ENCODE measurements at places on chromosomes 16 and 17.

GRCh38 chr17:28041844-28042656, 427 bp upstream of the NLK start:
- DNase-seq, result no peak

DNA sequence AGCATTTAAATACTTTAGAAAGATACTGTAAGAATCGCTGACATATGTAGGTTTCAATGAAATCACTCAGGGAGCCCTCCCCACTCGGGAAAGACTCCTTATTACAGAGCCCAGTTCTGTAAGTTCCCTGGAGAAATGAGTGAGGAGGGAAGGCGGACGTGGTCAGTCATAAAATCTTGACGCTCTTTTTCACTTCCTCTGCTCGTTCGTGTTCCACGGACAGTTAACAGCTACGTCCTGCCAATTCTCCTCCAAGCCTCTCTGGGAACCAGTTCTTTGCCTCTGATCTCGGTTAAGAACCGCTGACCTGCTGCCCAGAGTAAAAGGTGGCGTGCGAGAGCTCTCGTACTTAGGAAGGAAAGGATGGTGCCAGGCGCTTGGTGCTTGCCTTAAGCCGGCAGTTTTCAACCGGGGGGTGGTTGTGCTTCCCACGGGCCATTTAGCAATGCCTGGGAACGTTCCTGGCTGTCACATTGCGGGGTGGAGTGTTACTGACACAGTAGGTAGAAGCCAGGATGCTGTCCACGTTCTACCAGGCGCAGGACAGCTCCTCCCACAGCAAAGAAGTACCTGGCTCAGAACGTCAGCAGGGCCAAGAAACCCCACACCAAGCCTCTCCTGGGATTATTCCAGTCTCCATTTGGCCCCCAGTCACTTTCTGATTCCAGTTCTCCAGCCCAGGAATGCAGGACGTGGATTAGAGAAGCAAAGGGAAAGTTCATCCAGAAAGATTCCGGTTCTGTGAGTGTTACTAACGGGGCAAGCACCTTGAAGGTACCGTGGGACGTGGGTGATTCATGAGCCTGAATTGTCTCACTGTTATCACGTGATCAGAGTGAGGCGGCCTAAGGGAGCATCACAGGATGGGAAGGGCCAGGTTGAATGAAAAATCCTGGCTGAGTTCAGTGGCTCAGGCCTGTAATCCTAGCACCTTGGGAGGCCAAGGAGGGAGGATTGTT, 87.7 kb downstream of the MRM3 start:
- no peak for DNase-seq

DNA sequence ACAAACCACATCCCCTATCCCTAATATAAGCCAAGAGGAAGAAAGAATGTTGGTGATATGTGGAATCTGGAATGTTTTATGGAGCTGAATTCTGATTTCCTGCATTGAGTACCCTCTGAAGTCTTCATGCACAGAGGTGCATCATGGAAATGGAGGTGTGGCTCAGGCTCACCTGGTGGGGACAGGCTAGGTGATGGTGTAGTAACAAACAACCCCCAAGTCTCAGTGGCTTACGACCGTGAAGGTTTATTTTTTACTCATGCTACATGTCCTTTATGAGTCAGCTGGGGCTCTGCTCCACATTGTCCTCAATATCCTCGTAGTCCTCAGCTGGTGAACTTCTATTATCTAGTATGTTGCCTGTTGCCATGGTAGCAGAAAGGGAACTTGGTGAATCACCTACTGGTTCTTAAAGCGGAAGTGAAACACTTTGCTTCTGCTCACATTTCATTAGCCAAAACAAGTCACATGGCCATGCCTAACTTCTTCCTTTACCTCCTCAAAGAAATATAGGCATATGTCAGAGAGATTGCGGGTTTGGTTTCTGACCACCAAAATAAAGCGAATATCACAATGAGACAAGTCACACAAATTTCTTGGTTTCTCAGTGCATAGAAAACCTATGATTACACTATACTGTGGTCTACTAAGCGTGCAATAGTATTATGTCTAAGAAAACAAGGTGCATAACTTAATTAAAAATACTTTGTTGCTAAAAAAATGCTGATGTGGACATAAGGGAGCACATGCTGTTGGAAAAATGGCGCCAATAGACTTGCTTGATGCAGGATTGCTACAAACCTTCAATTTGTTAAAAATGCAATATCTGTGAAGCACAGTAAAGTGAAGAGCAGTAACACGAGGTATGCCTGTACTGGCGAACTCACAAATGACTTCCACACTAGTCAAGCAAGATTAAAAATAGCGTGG, at the start of gene PMFBP1:
TSS of gene PMFBP1 (minus strand) at position 51 of the 930 bp plus-strand sequence. CDS start 947 bp downstream, outside the sequence.
- no peak for DNase-seq

GRCh38 chr17:5745111-5745813, 161.0 kb upstream of the NLRP1 start:
- DNase-seq, result no peak

DNA sequence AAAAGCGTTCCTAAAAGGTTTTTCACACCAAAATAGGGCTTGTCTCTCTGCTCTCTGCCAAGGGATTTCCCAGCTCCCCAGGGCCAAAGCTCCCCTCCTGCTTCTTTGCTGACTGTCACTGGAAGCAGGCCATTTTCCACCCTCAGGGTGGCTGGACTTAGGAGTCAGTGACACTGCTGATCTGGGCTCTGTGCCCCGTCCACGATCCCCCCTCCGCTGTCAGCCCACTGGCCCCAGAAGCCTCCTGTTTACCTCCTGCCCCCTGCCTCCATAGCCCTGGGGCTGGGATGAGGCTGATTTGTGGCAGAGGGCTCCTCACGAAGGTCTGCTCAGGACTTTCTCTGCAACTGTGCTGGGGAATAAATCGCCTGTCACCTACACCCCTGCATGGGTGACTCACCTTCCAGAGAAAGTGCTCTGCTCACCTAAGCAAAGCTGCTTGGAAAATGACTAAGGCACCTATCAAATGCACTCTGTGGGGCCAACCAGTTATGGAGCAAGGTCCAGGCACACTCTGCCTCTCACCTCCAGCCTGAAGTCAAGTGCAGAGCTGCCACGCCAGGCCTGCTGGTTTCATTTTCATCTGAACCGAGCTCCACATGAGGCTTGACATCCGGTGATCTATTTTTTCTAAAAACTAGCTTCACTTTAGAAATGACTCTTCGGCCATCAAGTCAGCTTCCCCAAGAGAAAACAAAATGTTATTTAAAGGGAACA, 4.9 kb downstream of the MAP3K14 start:
- DNase-seq, result peak; percentile 83

- DNase-seq, result no peak
These were observed 71.0 kb downstream of the MSI2 start for GRCh38 chr17:57327176-57327970.

- no peak for DNase-seq
These were observed at the start of gene ARHGAP44 for GRCh38 chr17:12789481-12790248. Gene ARHGAP44 (plus strand): TSS chr17:12789498. CDS start chr17:12789839, 341 bp downstream.

- DNase-seq, result peak; percentile 84
These were observed 10.8 kb downstream of the HID1 start for GRCh38 chr17:74961657-74962350.

GRCh38 chr16:64397945-64398508, 723.8 kb downstream of the CDH11 start:
- DNase-seq, result no peak

DNA sequence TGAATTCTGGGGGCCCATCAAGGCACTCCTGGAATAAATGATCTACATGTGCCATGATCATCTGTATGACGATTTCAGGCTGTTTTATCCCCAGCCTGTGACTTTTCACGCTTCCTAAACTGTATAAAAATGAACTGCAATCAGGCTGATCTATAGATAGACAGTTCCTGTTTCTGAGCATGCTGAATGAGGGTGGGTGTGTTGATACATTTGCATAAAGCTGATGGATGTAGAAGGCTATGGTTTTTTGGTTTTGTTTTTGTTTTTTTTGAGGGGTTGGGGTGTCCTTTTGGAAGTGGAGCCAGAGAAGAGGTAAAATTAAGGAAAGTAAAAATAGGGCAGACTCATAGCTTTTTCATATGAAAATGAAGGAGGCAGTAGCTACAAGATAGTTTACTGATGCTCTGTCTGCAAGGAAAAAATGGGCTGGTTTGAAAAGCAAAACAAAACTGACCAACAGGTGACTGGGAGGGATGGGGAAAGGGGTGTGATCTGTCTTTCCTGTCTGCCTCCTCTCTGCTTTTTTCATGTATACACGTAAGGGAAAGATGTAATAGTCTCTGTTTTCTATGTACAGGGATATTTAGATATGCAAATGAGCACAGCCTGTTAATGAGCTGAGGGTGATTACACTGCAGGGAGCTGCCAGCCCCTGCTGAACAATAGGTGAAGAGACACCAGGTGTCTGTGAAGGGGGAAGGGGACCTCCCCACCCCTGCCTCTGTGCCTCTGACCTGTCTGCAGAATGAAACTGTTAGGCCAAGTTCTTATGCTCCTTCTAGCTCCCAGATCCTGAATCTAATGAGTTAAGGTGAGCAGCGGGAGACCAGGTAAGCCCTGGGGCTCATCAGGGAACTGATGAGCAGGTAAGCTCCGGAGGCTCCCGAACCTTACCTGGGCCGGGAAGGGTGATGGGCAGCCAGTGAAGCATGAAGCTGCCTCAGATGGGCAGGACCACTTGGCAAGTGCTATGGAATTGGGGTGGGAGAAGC, 46.6 kb upstream of the LYRM9 start:
- DNase-seq, result no peak

- peak; percentile 14 for DNase-seq
These were observed 18.6 kb downstream of the RAD51C start for GRCh38 chr17:58710948-58711552.

GRCh38 chr16:86710602-86710950, 132.2 kb downstream of the FOXL1 start:
- no peak for DNase-seq

DNA sequence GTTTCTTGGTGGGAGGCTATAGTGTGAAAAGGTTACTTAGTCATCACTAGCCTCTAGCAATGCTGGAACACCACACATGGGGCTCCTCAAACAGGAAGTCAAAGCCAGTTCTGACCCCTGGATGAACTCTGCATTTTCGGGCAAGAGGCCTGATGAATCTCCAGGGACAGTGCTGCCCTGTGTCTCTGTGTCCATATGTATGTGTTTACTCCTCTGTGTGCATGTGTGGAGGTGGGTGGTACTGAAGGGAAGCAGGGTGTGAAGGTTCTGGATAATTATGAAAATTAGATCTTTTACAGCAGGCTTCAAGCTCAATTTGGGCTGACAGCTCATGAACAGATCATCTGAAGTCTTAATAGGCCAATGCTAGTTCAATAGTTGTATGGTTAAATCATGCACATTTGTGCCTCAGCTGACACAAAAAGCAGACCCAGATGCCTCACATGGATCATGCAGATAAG, 133.6 kb downstream of the SNX11 start:
- DNase-seq, result no peak

- no peak for DNase-seq
These were observed 214.7 kb downstream of the SPECC1 start for GRCh38 chr17:20223808-20224328.

DNA sequence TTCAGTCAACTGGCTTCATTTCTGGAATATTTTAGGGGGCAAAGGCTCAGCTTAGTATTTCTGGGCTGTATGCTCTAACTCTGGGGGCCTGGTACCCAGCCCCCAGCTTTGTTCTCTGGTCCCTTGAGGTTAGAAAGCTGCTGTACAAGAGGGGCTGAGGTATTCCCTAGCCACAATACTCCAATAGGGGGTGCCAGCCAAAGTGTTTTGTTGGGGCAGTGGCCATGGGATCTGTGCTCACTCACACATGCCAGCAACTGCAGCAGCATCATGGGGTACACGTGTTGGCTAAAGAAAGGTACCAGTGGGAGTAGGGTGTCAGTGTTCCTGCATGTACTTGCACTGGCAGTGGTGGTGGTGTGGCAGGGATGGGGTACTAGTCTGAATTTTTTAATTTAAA, 257.3 kb downstream of the CA10 start:
- no peak for DNase-seq

- no peak for DNase-seq
These were observed 14.4 kb upstream of the GNG13 start for GRCh38 chr16:814974-815373.

DNA sequence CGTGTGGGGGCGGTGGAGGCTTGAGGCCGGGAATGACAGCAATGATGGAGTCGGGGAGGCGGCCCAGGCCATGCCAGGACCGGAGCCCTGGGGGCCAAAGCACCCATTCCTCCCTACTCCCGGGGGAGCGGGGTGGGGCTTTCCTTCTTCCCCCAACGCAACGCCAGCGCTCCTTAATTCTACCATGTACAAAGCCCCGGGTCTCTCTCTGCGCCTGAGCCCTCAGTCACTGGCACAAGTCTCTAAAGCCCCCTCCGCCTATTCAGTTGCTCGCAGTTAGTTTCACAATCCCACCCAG, 245 bp upstream of the RNF227 start:
- no peak for DNase-seq

- no peak for DNase-seq
These were observed 9.0 kb upstream of the ZFHX3 start for GRCh38 chr16:73056921-73057290.

DNA sequence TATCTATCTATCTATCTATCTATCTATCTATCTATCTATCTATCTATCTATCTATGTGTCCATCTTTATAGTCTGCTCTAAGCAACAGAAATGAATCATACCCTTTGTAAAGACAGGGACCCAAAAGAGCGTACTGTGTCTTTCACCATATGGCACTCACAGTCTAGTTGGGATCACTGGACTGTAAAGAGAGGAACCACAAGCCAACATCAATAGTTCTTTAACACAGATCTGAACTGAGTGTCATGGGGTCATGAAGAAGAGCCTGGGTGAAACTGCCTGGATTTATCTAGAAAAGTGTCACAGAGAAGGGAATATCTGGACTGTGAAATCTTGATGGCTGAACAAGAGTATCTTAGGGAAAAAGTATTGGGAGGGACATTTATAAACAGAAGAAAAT, 619.1 kb upstream of the SOX9 start:
- no peak for DNase-seq

DNA sequence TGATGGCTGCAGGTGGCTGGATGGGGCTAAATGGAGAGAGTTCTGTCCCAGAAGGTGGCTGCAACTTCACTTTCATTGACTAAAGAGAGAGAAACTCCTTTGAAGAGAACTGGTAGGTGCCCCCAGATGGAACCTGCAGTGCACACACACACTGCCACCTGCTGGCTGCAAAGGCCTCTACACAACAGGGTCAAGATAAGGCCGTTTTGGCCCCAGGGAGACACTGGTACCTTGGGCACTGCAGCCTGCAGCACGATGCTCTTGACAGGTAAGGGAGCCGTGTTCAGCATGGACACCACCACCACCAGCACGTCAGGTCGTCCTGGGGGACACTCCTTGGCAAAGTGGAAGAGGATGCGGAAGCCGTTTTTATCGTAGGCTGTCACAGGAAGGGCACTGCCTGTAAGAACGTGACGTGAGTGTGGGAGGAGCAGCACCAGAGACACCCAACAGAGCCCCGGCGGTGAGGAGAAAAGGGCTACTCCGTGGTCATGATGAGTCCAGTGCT, 22.7 kb downstream of the GGA3 start:
- peak; percentile 56 for DNase-seq

GRCh38 chr17:82767041-82767754, 15.3 kb downstream of the TBCD start:
- DNase-seq, result peak; percentile 29
